ENCODE measurements at places on chromosomes 6 and 20.

DNA sequence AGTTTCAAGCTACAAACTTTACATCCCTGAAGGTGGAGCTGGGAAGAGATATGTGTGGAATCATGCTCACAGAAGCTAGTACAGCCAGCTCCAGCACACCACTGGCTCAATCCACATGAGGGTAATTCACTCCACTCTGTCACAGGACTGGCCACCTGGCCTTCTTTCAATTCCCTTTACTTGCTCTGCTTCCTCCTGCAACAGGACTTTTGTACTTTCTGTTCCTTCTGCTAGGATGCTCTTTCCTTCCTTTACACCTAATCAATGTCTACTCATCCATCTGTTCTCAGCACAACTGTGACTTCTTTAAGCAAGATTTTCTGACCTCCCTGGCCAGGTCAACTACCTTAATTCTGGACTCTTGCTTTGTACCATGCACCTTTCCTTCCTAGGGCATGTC lies 39.4 kb upstream of the MYB start:
- no peak for DNase-seq

- no peak for DNase-seq
Measured at GRCh38 chr6:149842331-149842730, 21.8 kb downstream of the LRP11 start.

DNA sequence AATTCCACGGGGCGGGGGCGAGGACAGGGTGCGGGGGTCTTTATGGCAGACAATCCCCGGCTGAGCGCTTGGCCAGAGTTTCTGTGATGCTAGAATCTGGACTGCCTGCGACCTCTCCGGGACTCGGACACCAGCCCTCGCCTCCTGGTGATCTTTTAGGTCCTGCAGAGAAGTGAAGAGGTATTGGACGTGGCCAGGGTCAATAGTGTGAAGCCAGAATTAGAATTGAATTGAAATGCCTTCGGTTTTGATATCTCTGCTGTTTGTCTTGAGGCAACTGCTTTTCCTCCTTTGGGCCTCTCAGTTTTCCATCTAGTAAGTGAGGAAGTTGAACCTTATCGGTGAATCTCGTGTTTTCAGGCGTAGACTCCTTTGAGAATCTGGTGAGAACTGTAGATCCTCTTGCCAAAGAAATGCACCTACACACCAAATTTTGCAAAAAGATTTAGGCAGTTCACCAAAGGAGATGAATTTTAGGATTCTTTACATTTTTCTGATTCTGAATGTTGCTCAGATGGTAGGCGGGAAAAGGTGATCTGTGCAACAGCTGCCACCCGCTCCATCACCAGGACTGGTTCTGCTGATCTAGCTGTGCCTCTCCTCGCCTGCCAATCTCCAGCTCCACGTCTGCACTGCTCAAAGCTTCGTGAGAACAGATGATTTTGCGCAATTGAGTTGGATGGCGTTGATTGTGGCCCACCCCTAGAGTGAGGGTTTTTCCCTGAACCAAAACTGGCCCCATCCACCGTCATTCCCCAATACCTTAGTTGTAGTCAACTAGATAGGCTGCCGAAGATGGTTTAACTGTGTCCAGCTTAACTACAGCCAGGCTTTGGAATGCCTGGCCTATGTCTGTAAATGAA lies 837 bp upstream of the OSER1 start:
- no peak for DNase-seq

GRCh38 chr6:150865043-150865405 lies 478 bp upstream of the MTHFD1L start:
- no peak for DNase-seq

DNA sequence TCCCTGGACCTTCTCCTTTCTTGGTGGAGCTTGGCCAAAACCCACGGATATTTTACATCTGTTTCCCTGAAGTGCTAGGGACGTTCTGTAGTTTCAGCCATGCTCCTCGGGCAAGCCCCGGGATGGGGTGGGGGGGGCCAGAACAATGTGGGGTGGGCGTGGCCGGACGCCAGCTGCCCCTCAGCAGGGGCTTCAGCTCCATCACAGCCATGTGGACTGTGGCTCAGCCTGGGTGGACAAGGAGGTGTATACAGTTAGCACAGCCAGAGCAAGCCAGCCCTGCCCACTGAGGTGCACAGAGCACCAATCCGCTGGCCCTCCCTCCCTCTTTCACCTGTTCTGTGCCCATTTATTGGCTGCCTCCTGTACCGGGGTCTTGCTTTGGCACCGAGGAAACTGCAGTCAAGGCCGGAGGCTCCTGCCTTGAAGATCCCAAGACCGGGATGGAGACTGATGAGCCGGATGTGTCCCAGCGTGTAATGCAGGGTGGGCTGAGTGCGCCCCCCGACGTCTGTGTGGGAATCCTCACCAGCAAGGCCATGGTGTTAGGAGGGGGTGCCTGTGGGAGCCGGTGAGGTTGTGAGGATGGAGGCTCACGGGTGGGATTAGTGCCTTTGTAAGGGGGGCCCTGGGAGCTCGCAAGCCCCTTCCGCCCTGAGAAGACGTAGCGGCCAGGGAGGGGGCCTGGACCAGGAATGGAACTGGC lies 28.0 kb downstream of the FRMD1 start:
- DNase-seq: no peak

DNA sequence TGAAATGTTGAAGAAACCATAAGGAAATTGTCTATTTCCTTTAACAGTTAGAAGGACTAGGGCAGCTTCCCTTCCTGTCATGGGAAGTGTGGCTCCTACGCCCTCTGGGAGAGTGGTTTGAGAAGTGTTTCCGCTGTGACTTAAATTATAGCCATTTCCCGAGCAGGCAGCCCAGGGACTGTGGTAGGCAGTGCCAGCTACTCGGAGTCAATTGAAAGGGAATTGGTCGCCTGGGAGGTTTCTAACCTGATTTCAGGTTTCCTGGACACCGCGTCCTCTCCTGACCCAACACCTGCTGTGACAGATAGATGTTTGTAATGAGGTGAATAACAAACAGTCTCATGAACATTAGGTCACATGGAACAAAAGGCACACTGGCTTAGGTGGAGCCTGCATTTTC lies 256.1 kb upstream of the PLCB4 start:
- no peak for DNase-seq

- DNase-seq: no peak
Measured at GRCh38 chr6:41059556-41059955, 6.6 kb downstream of the APOBEC2 start.

GRCh38 chr20:47960277-47960676 lies 175.0 kb upstream of the SULF2 start:
- no peak for DNase-seq

DNA sequence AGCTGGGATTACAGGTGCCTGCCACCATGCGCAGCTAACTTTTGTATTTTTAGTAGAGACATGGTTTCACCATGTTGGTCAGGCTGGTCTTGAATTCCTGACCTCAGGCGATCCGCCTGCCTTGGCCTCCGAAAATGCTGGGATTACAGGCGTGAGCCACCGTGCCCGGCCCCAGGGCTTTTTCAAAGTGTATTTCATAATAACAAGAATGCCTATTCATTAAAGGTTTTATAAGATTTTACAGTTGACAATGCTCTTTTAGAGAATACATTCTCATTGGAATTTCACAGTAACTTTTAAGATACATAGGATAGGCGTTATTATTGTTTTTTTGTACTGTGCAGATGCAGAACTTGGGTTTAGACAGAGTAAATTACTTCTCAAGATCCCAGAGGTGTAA lies 52.6 kb upstream of the PTPRK start:
- DNase-seq: no peak

Data from spinal cord (tissue), 10 donors.